Liver (tissue), 10 donors: ENCODE measurements at places on chromosomes 4 and X. TPM values are rescaled to one million over a fixed set of nuclear protein-coding genes. Genes with fewer than 3 reads are reported as not detected.

The ASIC5 gene
- not detected for total RNA-seq

The ARHGAP10 gene
- total RNA-seq: 13.0 TPM

The BMPR1B gene
- total RNA-seq: 0.59 TPM

The TDO2 gene
- total RNA-seq: 693 TPM

The CSAG2 gene
- total RNA-seq: not detected

The SLC7A11 gene
- total RNA-seq: 1.9 TPM

The IL1RAPL1 gene
- 0.33 TPM for total RNA-seq

The THAP9 gene
- 5.3 TPM for total RNA-seq

The ATP6AP1 gene
- 35.2 TPM for total RNA-seq

The PPEF2 gene
- total RNA-seq: 0.17 TPM

The MAGEA12 gene
- not detected for total RNA-seq

The EVC gene
- total RNA-seq: 10.9 TPM

The HTN1 gene
- not detected for total RNA-seq

The ASB5 gene
- total RNA-seq: not detected

The CWH43 gene
- not detected for total RNA-seq

The CFAP47 gene
- total RNA-seq: not detected

The KCTD8 gene
- not detected for total RNA-seq

The MAGEA4 gene
- not detected for total RNA-seq

The FRG2 gene
- total RNA-seq: not detected

The CT47C1 gene
- total RNA-seq: not detected

The TACR3 gene
- total RNA-seq: not detected

The TCEAL2 gene
- total RNA-seq: not detected

The UGT8 gene
- total RNA-seq: not detected

The RIPPLY1 gene
- total RNA-seq: not detected

The NDUFB11 gene
- total RNA-seq: 23.6 TPM

The TCEAL7 gene
- total RNA-seq: 0.59 TPM

The C4orf46 gene
- 1.8 TPM for total RNA-seq

The FGF16 gene
- total RNA-seq: not detected

The PNMA6A gene
- 5.4 TPM for total RNA-seq

The RAB40A gene
- 0.33 TPM for total RNA-seq

The TMSB15A gene
- not detected for total RNA-seq

The CHST7 gene
- 5.8 TPM for total RNA-seq

The AREG gene
- total RNA-seq: not detected

The HSFX3 gene
- total RNA-seq: not detected

The PPM1K gene
- total RNA-seq: 9.4 TPM

The SOX3 gene
- total RNA-seq: not detected

The GPR34 gene
- 4.5 TPM for total RNA-seq

The CT45A2 gene
- not detected for total RNA-seq

The EOLA1 gene
- total RNA-seq: 11.8 TPM

The SSX4 gene
- not detected for total RNA-seq

The GALNTL6 gene
- not detected for total RNA-seq

The RNF212 gene
- total RNA-seq: 0.47 TPM

The TMSB15C gene
- total RNA-seq: 0.17 TPM

The TMEM154 gene
- 0.65 TPM for total RNA-seq

The MXRA5 gene
- total RNA-seq: 1.0 TPM

The EMCN gene
- 2.4 TPM for total RNA-seq

The ADGRG4 gene
- total RNA-seq: not detected

The GPR50 gene
- total RNA-seq: not detected

The CHRDL1 gene
- total RNA-seq: 2.1 TPM

The VCX2 gene
- not detected for total RNA-seq

The HAND2 gene
- 4.7 TPM for total RNA-seq

The UGT2B11 gene
- 1.0 TPM for total RNA-seq

The GYPB gene
- not detected for total RNA-seq

The ADH1B gene
- 1,460 TPM for total RNA-seq
